Right renal pelvis (tissue), 4 donors: ENCODE measurements at places on chromosomes 4 and X. TPM values are rescaled to one million over a fixed set of nuclear protein-coding genes. Genes with fewer than 3 reads are reported as not detected.

Gene ATP8A1
- 26.7 TPM for polyA plus RNA-seq

Gene AMBN
- polyA plus RNA-seq, result 1.6 TPM

Gene TLR10
- polyA plus RNA-seq, result 0.26 TPM

Gene FGF13
- polyA plus RNA-seq, result 25.1 TPM

Gene SMIM10
- polyA plus RNA-seq, result 11.6 TPM

Gene CTAG2
- not detected for polyA plus RNA-seq

Gene TMPRSS11A
- polyA plus RNA-seq, result 0.03 TPM

Gene SPON2
- polyA plus RNA-seq, result 9.8 TPM

Gene CISD2
- 56.3 TPM for polyA plus RNA-seq

Gene HMGN5
- polyA plus RNA-seq, result 37.7 TPM

Gene PHOX2B
- 0.17 TPM for polyA plus RNA-seq

Gene CFI
- polyA plus RNA-seq, result 86.4 TPM

Gene GAGE1
- polyA plus RNA-seq, result not detected

Gene CYSLTR1
- 1.6 TPM for polyA plus RNA-seq

Gene MBTPS2
- polyA plus RNA-seq, result 38.1 TPM

Gene RAI2
- 15.1 TPM for polyA plus RNA-seq

Gene SPOCK3
- 17.4 TPM for polyA plus RNA-seq

Gene GLOD5
- 1.8 TPM for polyA plus RNA-seq

Gene CT47B1
- polyA plus RNA-seq, result not detected

Gene DCX
- polyA plus RNA-seq, result 2.1 TPM

Gene FAM114A1
- polyA plus RNA-seq, result 35.0 TPM

Gene C4orf36
- 0.49 TPM for polyA plus RNA-seq

Gene COL4A6
- 17.2 TPM for polyA plus RNA-seq

Gene ENPEP
- polyA plus RNA-seq, result 182 TPM

Gene PITX2
- 2.8 TPM for polyA plus RNA-seq

Gene MAGEA6
- polyA plus RNA-seq, result not detected

Gene STAP1
- polyA plus RNA-seq, result 0.17 TPM

Gene SFRP2
- 24.9 TPM for polyA plus RNA-seq

Gene TLR1
- polyA plus RNA-seq, result 5.1 TPM

Gene PORCN
- polyA plus RNA-seq, result 8.4 TPM

Gene VCX
- polyA plus RNA-seq, result 0.14 TPM

Gene HMX1
- not detected for polyA plus RNA-seq

Gene PNCK
- 11.4 TPM for polyA plus RNA-seq

Gene ANXA5
- polyA plus RNA-seq, result 403 TPM

Gene FAM120C
- polyA plus RNA-seq, result 9.9 TPM

Gene EVC
- polyA plus RNA-seq, result 49.2 TPM

Gene SYTL5
- 3.3 TPM for polyA plus RNA-seq

Gene TMEM33
- 43.2 TPM for polyA plus RNA-seq

Gene TMEM31
- polyA plus RNA-seq, result 0.66 TPM

Gene MAGEA2B
- not detected for polyA plus RNA-seq

Gene ABLIM2
- polyA plus RNA-seq, result 7.6 TPM

Gene SCOC
- polyA plus RNA-seq, result 137 TPM

Gene TMPRSS11E
- polyA plus RNA-seq, result not detected

Gene ACTRT1
- polyA plus RNA-seq, result not detected

Gene DNAAF6
- polyA plus RNA-seq, result not detected

Gene UGT2B10
- 0.40 TPM for polyA plus RNA-seq

Gene IBSP
- polyA plus RNA-seq, result not detected

Gene IRS4
- polyA plus RNA-seq, result 1.8 TPM

Gene PDS5A
- polyA plus RNA-seq, result 74.2 TPM

Gene PPEF2
- not detected for polyA plus RNA-seq

Gene TLR7
- polyA plus RNA-seq, result 0.96 TPM

Gene BEND4
- 0.80 TPM for polyA plus RNA-seq

Gene FSTL5
- 3.5 TPM for polyA plus RNA-seq

Gene KLF8
- 5.7 TPM for polyA plus RNA-seq

Gene RAB9B
- polyA plus RNA-seq, result 2.4 TPM

Gene RPS6KA6
- polyA plus RNA-seq, result 21.8 TPM

Gene HSFX3
- polyA plus RNA-seq, result not detected

Gene UGT8
- 66.4 TPM for polyA plus RNA-seq

Gene HPSE
- 1.00 TPM for polyA plus RNA-seq
